RPMI7951 (cell line): ENCODE measurements at places on chromosomes 16 and 17.
A peak's percentile ranks its signal among the peaks of the same experiment; 100 is the strongest.

DNA sequence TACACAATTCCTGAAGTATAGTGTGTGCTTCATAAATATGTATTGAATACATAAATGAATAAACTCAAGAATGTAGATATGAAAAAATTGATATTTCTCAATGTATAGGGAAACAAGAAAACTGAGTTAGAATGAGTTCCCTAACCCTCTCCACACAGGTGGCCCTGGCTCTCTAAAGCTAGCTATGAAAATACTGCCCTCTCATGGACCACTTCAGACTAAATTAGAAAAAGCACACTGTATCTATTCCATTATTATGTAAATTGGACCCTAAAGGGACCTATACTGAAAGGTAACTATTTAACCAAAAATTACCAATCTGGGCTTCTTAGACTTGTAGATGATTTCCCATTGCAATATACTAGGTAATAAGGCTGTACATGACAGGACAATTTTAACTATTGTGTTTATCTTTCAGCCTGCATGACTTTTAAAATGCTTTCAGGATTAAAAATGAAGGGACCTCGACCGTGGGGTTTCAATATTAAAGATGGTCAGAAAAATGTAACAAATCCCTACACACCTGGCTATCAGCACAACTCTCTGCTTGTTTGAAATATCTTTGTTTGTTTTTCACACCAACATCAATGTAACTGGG lies 672.5 kb upstream of the KIF2B start:
- no peak for DNase-seq

DNA sequence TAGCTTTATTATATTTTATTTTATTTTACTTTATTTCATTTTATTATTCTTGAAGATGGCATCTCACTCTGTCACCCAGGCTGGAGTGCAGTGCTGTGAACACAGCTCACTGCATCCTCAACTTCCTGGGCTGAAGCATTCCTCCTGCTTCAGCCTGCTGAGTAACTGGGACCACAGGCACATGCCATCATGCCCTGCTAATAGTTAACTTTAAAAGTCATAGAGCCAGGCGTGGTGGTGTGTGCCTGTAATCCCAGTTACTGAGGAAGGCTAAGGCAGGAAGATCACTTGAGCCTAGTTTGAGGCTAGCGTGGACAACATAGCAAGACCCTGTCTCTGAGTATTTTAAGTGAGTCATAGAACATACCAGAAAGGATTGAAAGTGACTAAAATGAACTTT lies 38.7 kb downstream of the ESRP2 start:
- peak; percentile 6 for DNase-seq

DNA sequence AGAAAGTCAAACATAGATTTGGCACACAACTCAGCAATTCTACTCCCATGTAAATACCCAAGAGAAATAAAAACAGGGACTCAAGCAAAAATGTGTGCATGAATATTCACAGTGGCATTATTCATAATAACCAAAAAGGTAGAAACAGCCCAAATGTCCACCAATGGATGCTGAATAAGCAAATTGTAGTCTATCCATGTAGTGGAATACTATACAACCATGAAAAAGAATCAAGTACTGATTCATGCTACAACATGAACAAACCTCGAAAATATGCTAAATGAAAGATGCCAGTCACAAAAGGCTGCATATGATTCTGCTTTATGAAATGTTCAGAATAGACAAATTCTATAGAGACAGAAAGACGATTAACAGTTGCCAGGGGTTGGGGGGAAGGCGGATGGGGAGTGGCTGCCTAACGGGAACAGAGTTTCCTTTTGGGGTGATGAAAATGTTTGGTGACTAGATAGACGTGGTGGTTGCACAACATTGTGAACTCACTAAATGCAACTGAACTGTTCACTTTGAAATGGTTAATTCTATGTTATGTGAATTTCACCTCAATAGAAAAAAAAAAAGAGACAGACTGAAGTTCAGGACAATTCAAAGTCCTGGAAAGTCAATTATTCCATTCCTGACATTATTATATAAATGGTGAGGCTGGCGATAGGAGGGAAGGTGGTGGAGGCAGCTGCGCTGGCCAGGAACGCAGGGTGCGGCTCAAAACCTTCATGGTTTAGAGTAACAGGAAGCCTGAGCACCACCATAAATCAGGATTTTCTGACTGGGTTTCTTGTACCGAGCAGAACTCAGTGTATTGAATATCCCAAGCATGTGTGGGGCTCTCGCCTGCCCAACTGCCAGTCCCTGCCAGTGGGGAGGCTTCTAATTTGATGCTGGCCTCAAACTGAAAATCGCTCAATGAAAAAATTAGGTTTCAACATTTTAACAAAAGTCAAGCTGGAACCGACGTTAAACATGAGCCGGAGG lies 300.9 kb downstream of the C16orf95 start:
- DNase-seq: no peak

GRCh38 chr16:8120001-8120400 lies 470.3 kb downstream of the TMEM114 start:
- peak; percentile 49 for DNase-seq

- DNase-seq: no peak
Observed at GRCh38 chr16:66293932-66294331, 72.6 kb upstream of the CDH5 start.

- DNase-seq: peak; percentile 15
Observed at GRCh38 chr16:76035689-76036088, 241.5 kb upstream of the CNTNAP4 start.

DNA sequence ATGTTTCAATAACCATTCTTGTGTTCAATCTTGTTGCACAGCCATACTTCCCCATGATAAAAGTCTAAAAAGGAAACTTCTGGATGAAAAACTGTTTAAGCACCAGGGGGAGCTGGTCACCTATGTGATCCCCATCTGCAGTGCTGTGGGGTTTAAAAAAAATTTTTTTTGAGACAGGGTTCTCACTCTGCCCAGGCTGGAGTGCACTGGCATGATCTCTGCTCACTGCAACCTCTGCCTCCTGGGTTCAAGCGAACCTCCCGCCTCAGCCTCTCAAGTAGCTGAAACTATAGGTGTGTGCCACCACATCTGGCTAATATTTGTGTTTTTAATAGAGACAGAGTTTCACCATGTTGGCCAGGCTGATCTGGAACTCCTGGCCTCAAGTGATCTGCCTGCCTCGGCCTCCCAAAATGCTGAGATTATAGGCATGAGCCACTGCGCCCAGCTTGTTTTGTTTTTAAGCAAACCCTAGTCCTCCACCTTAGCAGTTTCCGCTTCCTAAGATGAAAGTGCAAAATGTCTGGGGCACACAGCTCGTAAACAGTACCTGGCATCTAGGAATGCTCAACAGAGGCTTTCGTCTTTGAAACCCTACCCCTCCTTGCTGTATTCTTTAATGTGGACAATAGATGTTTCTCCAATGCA lies 25.4 kb downstream of the DNAJA2 start:
- DNase-seq: peak; percentile 43

GRCh38 chr17:57853695-57854094 lies 3.9 kb upstream of the MRPS23 start:
- no peak for DNase-seq

- DNase-seq: peak; percentile 69
Observed at GRCh38 chr16:66728117-66728787, 23.2 kb downstream of the DYNC1LI2 start.

DNA sequence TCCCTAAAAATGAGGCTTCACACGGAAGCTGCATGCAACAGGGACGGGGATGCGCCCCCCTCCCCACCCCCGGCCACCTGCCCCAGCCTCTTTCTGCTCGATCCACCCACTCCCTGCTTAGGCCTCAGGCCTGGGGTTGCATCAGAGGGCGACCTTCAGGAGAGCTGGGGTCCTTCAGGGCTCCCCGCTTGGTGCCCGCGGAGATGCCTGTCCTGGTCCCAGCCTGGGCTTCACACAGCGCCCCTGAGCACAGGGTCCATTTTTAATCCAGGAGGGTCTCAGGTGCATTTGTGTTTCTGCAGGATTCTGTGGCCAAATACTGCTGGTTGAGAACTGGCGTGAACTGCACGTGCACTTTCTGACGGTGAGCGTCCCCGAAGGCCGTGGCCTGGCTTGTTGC lies 7.4 kb upstream of the APRT start:
- no peak for DNase-seq

GRCh38 chr17:32880671-32881453 lies 3.9 kb upstream of the MYO1D start:
- no peak for DNase-seq

- DNase-seq: peak; percentile 36
Observed at GRCh38 chr16:85659805-85660511, 28.8 kb downstream of the GINS2 start.

DNA sequence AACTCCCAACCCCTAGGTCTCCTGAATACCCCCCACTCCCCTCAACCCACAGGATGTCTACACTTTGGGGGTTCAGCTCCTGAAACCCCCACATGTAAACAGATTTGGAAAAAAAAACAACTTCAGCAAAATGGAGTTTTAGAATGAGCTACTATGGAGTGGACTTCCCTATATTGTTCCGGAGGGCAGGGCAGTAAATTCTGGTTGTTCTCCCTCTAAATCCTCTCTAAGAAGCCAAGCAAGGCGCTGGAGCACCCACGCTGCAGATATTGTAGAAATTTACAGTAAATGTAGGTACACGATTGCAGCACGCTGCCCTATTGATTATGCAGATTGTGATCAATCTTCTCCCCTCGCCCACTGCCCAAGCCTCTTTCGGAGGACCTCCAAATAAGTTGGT lies 8.5 kb upstream of the ZFHX3 start:
- DNase-seq: no peak
